ENCODE measurements at places on chromosomes 1 and 21.
A peak's percentile ranks its signal among the peaks of the same experiment; 100 is the strongest.

DNA sequence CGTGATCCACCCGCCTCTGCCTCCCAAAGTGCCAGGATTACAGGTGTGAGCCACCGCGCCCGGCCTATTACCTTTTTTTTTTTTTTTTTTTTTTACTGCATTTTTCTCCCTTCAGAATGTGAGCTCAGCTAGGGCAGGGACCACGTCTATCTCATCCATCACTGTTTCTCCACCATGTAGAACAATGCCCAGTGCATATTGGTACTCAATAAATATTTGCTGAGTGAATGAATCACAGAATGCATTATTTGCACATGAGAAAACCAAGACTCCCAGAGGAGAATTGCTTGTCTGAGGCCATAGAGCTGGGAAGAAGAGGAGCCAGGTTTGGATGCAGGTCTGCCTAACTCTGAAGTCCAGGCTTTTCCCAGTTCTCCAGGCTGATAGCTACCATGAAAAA lies 8.2 kb upstream of the SLC9A1 start:
- no peak for DNase-seq

- no peak for DNase-seq
Measured at GRCh38 chr1:231872461-231872910, 245.9 kb downstream of the DISC1 start.

DNA sequence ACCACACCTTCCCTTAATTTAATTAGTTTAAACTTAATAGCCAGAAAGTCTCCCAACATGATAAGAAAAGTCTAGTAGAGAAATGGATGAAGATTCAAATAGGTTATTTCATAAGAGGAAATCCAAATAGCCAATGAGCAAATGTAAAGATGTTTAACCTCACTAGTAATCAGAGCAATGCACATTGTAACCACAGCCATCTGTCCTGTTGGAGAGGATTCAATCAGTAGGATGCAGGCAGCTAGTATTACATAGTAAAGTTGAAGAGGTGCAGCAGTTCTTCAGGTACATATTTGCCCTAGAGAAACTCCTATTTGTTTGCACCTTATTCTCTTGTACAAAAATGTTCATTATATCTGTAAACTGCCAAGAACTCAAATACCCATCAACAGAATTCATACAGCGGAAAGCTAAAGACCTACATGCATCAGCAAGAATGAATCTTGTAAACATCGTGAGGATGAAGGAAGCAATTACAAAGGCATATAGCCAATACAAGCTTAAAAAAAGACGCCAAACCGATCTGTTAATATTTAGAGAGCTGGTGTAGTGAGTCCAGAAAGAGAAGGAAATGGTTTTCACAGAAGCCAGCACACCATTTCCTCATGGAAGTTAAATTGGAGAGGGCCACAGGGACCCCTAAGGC lies 27.9 kb downstream of the DIP2A start:
- DNase-seq: no peak

GRCh38 chr1:89681045-89681729 lies 48.3 kb downstream of the LRRC8C start:
- no peak for DNase-seq

DNA sequence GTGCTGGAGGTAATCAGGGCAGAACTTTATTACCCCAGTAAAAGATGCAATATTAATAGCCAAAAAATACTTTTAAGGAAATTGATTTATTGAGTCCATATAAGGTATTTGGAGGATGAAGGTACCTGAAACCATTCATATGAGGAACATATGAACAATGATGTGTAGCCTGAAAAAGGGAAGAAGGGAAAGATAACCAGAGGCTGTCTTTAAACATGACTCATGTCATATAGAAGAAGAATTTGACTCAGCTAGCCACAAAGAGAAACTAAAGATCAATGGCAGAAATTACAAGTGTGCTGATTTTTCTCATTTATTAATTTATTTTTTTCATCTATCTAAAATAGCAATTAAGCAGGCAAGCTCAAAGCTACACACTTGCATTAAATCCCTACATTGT lies 136.2 kb upstream of the DUSP10 start:
- no peak for DNase-seq

DNA sequence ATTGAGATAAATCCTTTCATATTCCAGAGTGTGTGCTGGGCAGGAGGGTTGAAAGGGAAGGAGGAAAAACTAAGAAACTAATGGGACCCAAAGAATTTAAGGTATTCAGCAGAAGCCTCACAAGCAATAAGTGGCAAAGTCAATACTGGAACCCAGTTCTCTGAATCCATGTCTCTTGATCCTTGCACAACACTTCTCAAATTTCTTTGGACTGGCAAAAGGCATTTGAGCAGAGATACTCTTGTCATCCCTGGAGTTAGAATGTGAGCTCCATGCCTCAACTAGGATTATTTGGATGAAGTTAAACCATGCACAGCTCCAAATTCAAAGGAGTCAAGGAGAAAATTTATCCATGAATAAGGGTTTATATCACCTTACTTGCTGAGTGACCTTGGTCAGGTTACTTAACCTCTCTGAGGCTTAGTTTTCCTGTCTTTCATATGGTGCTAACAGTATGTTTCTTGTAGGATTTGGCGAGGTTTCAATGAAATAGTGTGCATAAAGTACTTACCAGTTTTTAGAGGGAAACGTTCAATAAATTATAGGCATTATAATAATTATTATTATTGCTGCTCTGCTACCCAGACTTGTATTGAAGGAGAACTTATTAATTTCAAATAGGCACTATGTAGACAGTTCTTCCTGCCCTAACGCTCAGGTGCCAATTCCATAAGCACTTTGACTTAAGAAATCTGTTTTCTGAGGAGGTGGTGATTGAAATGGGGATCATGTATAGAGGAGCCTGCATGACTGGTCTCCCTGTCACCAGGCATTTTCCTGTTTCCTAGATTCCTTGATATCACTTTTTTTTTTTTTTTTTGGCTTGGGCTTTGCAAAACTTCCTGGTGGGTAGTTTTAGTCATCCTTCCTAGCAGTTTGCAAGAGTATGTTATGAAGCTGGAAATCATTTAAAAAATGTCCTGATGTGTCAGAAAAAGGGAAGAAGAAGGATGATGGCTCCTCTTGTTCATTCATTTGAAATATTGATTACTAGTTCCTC lies 125.0 kb upstream of the JUN start:
- DNase-seq: no peak

DNA sequence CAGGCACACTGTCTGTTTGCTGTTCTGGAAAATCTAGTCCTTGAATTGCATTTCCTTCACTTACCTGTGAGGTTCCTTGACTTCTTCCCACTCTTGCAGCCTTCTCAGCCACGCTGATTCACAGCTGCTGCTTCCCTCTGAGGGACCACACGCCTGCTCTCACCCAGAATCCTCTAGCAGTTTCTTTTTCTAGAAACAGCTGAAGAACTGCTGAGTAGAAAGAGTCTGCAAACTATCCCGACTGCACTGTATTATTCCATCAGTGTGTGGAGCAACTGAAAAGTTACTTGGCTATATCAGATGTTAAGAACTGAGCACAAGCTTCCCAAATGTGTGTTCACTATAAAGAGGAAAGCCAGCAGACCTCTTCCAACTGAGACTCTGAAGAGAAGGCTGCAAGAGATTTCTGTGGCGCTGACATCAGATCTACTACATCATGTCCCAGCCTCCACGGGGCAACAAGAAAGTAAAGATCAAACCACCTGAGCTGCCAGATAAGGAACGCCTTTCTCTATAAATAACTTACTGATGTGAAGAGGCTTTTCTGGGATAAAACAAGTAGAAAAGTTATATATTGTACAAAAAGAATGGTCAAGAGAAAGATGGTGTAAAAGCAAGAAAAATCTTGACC lies 226.6 kb downstream of the RERE start:
- DNase-seq: no peak

- no peak for DNase-seq
Measured at GRCh38 chr1:51284487-51284954, 45.8 kb downstream of the TTC39A start.

DNA sequence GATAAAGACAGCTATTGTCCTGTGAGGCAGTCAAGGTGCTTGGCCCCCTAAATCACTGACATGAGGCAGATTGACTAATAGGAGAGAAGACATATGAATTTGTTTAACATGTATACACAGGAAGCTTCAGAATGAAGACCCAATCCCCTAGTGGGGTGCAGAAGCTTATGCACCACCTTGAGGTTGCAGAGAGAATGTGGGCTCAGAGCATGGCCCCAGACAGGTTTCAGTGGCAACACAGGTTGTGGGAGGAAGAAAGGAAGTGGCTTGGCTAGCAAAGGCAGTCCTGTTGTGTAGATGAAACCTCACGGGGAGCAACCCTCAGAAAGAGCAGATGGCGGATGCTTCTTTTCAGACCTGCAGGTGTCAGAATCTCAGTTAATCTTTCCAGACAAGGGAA lies 37.0 kb upstream of the PARP1 start:
- no peak for DNase-seq

DNA sequence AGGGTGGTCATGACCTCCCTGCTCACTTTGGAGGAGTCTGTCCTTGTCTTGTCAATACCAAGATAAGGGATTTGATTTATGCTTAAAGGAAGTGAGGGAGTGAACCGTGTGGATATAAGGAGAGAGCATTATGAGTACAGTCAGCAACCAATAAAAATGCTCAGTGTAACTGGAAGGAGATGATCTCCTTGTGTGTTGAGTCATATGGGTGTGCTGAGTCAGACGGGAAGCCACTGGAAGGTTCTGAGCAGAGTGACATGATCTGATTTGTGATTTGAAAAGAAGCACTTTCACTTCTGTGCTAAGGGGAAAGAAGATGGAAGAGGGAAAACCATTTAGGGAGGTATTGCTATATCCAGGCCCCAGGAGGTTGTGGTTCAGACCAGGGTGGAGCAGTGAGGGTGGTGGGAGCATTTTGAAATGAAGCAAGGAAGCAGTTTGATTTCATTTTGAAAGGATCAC lies 2.5 kb upstream of the BCL10 start:
- DNase-seq: no peak

GRCh38 chr21:42258150-42258884 lies 39.4 kb downstream of the ABCG1 start:
- DNase-seq: peak; percentile 68

- no peak for DNase-seq
Measured at GRCh38 chr1:181100015-181100905, 11.8 kb downstream of the IER5 start.

- no peak for DNase-seq
Measured at GRCh38 chr1:117836069-117836468, 93.4 kb downstream of the GDAP2 start.

DNA sequence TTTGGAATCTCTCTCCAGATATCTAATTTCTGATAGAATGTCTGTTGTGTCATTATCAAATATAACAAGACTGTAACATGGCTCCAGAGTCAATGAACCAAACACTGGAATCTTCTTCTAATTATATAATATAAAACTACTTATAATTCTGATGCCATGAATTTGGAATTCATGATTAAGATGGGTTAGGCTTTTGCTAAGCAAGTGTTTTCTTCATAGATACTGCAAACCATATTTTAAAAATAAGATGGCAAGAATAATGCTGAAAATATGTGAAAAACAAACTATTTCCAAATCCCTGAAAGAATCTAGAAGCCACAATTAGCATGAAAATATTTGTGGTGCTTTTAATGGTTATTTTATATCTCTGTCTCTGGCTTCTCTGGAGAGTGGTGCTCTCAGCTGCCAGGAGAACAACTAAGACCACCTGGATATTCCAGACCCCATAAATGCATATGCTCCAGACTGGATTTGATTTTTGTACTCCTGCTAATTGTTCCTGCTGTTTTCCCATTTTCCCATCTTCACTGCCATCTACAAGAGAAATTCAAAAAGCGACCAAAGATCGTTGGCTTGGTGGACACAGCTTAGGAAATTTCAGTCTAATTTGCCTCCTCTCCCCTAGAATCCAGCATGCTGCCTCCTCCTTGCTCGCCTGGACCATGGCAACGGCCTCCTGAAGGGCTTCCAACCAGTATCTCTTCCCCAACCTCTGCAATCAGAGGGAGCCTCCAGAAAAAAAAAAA lies 418.9 kb downstream of the SETD4 start:
- DNase-seq: no peak

- DNase-seq: no peak
Measured at GRCh38 chr1:110490791-110491451, 28.1 kb downstream of the KCNA10 start.

GRCh38 chr1:23084880-23085279 lies 65.6 kb downstream of the KDM1A start:
- DNase-seq: no peak

GRCh38 chr1:240385985-240386978 lies 225.7 kb downstream of the GREM2 start:
- DNase-seq: no peak

DNA sequence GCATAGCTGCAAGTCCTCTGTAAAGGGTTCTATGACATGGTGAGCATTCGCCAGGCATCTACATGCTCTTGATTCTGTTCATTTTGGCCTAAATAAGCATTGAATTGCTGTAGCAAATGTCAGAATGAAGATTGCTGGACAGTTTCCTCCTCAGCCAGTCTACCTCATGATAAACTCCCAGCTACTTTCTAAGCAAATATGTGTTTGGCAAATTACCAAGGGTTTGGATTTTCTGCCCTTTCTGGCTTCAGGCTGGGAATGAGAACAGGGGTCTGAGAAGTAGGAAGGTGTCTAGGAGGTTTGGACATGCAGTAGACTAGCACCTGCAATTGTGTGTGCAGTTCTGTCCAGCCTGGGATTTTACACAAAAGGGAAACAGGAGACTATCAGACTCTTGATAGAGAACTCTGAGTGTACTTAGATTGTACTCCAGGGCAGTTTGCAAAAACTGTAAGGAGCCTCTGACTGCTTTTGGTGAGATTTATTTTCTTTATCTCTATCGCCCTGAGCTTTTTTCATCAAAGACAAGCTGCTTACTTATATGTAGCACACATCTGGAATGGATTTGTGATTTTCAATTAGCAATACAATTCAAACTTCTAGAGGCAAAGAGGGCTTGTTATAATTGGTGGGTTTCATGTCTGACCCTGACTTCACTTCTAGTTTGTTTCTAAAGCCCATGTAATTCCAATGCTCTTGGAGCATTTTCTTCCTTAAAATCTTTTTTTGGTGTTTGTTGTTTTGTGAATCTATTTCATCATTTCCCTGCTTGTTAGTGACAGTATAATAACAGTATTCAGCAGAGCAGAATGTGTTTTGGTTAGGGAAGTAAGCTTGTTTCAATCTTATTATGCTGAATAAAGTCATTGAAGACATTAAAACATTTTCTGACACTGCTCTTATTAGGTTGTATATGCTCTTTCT lies 150.8 kb downstream of the VPS13D start:
- DNase-seq: no peak

GRCh38 chr1:51564124-51564523 lies 45.1 kb upstream of the EPS15 start:
- no peak for DNase-seq

DNA sequence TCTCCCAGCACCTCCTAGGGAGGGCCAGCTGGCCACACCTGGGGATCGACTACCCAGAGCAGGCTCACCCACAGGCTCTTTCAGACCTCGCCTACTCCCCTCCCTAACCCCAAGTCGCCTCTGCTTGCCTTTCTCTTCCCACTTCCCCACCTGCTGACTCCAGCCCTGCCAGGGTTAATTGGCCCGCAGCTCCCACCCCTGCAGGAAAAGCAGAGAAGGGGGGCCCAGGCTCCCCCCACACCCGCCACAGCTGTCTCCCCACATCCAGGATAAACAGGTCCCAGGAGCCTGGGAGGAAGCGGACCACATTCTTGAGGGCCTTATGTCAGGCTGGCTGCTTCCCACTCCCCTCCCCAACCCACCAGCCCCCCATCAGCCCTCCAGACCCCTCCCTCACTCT lies 45.0 kb downstream of the TAS1R2 start:
- DNase-seq: no peak
